ENCODE measurements at places on chromosomes 3 and 15.

- no peak for DNase-seq
These were observed 11.3 kb upstream of the PROK2 start for GRCh38 chr3:71796290-71796689.

GRCh38 chr15:81161851-81162250 lies 27.8 kb downstream of the CFAP161 start:
- no peak for DNase-seq

DNA sequence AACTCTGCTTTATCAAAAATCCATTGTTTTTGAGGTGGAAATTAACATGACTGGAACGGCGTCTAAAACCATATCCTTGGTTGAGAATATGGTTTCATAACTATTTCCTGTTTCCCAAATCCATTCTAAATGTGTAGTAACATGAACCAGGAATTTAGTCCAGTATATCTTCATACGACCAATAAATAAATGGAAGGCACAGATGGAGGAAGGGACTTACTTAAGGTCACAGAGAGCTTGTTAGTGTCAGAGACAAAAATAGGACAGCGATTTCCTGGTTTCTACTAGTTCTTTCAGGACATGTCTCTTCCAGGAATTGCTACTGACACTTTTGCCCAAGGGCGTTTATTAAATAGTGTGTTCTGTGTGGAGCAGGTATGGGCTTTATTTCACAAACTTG lies 41.2 kb downstream of the HES1 start:
- DNase-seq = no peak

DNA sequence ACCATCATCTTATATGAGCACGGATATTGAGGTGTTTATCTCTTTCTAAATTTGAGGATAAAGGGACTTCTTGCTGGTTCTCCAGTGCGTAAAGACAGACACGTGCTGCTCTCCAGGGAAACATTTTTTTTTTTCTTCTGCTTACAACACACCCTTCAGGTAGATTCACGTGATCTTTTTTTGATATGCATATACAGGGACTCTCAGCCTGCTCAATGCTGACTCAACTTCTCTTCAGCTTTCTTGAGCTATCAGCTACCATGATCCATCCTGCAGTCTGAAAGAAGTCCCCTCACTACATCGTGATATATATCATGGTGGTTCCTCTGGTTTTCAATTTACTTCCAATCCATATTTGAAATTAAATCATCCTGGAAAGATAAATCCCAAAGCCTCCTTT lies 87.1 kb upstream of the SLITRK3 start:
- DNase-seq = no peak

DNA sequence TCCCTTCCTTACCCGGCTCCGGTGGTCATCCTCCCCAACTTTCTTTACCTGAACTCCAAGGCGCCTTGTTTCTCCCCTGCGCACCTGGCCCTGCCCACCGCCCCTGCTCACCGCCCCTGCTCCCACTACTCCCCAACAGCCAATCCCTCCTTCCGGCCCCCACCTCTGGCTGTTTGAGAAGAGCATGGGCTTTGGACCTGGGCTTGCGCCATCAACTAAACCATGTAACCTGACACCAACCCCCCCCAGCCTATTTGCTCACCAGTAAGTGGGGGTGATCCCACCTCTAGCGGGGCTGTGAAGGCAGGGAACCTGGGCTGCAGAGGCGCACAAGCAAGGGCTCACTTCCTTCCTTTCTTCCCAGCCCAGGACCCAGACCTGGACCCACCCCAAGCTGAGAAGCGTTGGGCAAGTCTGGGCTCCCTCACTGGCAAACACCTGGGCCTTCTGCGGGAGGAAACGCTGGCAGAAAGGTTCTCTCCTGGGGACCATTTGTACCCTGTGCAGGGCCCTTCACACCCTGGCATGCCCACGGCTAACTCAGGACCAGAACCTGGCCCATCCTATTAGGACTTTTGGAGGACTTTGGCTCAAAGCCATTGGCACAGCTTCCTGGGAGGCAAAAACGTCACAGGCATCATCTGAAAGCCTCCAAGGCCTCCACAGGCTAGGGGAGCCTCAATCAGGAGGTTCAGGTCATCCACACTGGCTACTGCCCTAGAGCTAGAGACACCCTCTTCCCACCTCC lies at the start of gene PLXNB1:
Gene PLXNB1 (minus strand): TSS at position 127 of the 748 bp plus-strand sequence. CDS start 5,475 bp downstream, outside the sequence.
- DNase-seq = no peak

DNA sequence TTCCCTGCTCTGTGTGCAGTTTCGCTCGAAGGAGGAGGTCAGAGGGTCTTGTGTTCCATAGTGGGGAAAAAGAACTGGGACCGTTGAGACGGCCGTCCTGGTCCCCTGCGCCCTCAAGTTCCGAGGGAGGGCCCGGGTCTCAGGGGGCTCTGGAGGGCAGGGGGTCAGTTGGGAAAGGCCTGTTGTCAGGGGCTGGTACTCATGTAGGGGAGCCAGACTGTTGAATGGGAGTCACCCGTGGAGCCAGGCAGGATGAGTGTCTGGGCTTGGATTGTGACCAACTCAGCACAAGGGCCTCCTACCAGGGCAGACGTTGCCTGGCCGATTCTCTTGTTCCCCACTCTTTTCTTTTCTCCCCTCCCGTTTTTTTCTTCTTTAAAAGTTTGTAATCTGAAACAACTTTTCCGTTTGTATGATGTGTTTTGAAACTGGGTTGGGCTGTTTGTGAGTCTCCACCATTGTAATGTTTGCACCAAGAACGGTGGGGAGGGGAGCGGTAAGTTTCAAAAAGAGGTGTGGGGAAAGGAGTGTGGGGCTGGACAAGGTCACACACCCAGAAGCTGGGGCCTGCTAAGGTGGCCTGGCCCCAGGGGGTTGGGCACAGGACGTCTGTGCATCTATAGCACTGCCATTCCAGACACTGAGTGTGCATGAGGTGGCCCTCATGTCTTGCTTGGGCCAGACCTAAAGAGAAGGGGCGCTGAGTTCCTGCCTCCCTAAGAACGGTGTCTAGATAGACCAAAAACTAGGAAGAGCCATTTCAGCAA lies 1.1 kb downstream of the CMTM7 start:
- DNase-seq = no peak

DNA sequence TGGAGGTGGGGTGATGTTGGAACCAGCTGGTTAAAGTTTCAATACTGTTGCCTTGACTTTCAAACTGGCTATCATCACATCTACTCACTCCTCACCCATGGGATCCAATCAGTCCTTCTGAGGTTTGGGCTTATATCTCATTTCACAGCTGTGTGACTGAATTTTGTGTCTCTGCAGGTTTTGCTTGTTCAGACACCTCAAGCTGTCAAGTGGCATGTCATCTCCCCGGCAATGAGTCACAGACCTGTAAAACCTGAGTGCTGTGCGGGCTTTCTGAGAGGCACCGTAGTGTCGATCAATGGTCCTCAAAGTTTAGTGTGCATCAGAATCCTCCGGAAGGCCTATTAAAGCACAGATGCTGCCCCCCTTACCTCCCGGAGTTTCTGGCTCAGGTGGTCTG lies 86.4 kb upstream of the RORA start:
- DNase-seq = no peak

GRCh38 chr3:166304584-166304983 lies 467.4 kb upstream of the BCHE start:
- DNase-seq = no peak

DNA sequence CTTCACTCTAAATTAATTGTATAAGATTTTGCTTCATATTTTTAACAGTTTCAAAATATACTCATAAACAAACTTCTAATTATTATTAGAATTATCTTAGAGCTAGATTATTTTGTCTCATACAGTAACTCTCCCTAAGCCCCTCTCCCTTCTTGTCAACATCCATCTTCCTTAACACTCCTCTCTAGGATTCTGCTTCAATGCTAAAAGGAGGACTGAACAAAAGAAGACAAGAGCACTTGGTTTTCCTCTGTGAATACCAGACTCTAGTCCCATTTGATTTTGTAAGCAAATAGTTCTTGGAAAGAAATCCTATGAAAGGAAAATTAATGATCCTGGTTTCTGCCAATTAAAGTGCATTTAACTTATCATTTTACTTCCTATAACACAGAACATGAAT lies 91.8 kb downstream of the KCNMB2 start:
- no peak for DNase-seq

- DNase-seq = no peak
These were observed 23.2 kb downstream of the MELTF start for GRCh38 chr3:197006446-197006845.

DNA sequence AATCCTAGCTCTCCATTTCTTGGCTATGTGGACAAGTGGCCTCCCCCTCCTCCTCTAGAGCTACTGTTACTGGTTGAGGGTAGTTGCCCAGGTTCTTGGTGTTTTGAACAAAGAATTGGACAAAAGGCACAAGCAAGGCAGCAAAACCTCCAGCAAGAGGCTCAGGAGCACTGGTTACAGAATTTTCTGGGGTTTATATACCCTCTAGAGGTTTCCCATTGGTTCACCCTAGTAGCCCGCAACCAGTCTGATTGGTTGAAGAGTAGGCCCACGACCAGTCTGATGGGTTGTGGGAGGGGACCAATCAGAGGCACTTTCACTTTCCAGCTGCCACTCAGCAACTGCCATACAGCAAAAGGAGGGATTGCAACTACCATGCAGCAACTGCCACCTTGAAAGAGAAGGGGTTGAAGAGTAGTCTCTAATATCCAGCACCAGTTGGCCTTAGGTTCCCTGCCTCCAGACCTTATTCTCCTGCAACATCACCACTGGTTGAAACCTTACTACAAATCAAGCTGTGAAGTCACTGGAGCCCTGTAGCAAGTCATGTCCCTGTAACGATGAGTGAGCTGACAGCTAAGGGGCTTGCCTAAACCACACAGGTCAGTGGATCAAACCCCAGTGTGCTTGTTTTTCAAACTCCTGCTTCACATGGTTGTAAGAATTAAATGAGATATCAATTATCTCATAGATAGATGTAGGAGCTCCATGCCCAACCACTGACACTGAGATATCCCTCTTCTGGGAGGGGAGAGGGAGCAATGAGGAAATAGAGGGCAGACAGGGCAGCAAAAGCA lies 2.9 kb upstream of the C15orf39 start:
- no peak for DNase-seq

- no peak for DNase-seq
These were observed 277 bp downstream of the FMN1 start for GRCh38 chr15:33194237-33194636.

DNA sequence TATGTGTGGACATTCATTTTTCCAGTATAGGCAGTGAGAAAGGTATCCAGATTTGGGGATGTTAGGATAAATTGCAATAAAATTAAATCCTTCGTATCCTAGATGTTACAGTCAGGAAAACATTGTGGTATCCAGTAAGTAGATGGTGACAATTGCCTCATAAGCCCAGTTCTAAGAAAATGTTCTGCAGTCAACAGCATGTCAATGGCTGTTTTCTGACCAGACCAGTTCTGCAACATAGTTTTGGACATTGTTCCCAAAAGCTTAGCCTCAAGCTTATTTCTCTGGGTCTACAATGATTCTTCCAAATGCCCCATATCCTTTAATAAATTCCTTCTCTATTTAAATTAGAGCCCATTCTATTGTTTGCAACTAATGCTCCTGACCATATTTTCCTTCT lies 480.7 kb downstream of the FHIT start:
- no peak for DNase-seq

- DNase-seq = no peak
These were observed 44.0 kb downstream of the CEMIP start for GRCh38 chr15:80823120-80823519.

DNA sequence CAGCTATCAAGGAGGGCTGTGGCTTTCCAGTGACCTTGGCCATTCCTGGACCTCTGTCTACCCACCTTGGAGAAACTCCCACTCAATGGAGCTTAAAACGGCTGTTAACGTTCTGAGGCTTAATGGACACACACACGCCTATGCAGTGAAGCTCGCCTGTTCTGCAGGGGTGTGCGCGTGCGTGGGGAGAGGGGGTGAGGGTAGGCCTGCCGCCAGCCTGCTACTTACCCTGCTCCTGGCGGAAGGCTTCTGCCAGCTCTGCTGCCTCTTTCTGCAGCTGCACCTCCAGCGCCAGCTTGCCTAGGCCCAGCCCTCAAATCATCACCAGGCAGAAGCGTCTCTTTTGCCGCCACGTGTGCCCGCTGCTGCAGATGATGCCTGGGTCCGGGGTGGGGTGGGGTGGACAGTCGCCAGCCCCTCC lies 23.2 kb upstream of the PARL start:
- DNase-seq = no peak

DNA sequence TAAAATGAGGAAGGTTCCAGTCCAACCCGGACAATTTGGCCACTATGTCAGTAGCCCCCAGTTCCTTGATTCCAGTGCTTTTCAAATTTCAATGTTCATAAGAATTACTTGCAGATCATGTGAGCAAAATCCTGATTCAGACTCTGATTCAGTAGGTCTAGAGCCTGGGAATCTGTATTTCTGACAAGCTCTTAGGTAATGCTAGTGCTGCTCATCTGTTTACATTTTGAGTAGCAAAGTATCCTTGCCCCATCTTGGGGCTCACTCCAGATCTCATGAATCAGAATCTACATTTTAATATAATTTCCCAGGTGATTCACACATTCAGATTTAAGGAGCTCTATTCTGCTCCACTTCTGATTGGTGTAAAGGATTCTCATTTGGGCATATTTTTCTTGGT lies 142.0 kb downstream of the NAALADL2 start:
- DNase-seq = no peak

DNA sequence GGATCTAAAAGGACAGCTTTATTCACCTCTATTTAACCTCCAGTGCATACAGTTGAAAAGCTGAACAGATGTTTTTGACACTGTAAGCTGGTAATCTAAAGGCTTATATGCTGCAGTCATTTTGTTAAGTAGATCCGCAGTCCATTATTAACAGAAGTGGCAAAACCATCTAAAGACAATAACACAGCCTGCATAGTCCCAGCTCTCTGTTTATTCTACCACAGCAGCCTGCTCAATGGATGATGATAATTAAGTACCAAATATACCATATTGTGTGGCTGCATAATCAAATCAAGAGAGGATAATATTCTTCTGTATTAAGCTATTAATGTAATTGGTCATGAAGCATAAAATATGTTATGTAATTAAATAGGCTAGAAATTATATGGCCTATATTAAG lies 207.1 kb downstream of the MEIS2 start:
- no peak for DNase-seq

DNA sequence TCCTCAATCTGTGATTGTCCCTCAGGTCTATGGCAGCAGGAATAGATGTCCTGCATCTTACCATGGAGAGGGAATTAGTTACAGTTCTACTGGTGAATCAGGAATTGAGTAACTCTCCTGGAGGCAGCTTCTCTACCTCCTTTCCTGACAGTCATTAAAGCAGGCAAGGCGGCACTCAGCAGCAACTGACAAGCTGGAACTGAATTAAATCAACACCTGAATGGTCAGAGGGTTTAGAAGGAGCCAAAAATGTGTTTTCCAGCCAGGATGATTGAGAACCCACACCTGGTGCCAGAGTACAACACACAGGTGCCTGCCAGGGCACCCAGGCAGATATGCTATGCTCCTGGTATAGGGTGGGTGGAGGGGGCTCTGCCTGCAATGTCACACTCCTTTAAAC lies 43.1 kb upstream of the TIPARP start:
- DNase-seq = no peak

DNA sequence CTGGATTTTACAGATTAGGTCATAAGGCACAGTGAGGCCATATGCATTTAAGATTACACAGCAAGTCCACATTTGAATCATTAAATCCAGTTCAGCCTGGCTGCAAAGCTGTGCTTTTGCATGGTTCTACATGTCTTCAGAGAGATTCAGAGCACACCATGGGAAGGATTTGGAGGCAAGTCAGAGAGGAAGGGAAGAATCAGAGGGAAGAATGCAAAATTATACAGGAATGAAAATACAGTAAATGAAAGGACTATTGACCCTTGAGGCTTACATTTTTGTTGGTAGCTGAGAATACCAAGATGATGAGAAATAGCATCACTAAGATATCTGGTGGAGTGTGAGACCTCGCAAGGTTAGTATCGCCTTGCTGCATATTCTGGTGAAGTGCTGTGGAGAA lies 13.9 kb downstream of the FILIP1L start:
- DNase-seq = no peak

Data from smooth muscle cell of the brain vasculature (primary cell).